H7 (cell line): ENCODE measurements at places on chromosomes 1 and 21.

- DNase-seq: no peak
Measured at GRCh38 chr21:45502600-45502999, 39.6 kb downstream of the SLC19A1 start.

DNA sequence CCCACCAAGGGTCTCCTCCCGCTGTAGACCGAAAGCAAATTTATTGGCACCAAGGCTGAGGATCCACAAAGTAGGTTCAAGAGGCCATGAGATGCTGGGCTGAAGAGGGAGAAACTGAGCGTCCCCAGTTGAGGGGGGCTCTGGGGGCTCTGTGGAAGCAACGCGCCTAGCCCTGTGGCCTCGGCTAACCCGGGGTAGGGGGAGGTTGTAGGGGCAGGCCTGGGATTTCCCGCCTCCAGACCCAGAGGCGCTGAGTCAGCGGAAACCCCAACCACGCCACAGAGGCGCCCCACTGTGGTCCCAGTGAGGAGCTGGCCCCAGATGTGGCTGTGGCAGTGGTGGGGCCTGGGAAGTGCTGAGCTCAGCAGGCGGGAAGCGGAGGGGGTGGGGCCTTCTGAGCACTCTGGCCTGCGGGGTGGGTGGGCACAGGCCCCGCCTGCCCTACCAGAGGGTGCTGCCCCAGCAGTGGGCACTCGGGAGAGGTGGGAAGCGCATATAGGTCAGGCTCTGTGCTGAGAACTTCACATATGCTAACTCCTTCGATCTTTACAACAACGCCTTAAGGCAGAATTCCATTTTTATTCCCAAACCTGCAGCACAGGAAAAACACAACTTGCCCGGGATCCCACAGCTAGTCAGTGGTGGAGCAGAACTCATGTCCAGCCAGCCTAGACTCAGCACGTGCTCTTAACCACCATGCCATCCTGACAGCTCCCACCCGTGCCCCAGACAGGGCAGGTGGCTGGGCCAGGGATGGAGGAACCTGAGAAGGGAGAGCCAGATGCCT, 1.5 kb upstream of the COL16A1 start:
- DNase-seq: peak; percentile 93

DNA sequence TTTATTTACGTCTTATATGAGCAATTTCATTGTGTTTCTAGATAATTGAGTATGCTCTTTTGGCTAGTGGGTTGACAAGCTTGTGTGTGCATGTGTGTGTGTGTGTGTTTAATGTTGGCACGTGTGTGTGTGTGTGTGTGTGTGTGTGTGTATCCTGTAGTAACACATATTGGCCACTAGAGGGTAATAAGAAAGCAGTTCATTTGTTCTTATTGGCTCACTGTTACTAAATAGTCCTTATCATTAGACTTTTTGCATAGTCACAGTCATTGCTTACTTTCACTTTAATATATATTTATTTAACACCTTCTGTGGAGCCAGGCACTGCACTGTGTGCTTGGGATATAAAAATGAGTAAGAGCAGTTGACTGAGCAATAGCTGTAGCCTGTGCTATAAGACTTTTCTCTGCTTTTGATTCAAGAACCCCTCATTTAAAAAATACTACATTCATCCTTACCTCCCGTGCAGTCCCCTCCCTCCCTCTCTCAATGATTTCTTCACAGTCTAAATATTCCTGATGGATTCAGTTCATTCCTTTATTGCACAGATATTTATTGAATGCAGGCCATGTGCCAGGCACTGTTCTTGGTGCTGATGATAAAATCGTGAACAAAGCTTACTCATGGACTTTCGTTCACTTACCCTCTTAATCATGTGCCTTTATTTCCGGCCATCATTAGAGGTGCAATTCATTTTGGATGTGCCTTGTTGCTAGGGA, 96.7 kb downstream of the DYRK1A start:
- no peak for DNase-seq

DNA sequence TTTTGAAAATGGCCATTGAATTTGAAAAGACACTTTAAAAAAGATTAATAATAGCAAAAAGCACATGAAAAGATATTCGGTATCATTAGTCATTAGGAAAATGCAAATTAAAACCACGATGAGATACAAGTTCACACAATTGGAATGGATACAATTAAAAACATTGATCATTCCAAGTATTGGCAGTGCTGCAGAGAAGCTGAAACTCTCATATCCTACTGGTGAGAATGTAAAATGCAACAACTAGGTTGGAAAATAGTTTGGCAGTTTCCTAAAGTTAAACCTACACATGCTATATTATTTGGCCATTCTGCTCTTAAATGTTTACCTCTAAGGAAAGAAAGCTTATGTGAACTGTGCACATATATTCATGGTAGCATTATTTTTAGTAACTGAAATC, 838.7 kb upstream of the PRMT6 start:
- DNase-seq: no peak

DNA sequence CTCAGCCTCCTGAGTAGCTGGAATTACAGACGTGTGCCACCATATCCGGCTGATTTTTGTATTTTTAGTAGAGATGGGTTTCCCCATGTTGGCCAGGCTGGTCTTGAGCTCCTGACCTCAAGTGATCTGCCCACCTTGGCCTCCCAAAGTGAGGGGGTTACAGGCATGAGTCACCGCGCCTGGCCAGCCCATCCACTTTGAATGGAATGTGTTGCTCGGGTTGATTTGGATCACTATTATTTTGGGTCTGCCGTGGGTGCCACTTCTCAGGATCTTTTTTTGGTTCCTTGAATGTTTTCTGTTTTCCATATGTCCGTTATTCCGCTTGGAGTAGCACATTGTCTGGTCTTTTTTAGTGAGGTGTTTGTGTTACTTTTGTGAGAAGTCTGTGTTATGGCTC, 17.0 kb downstream of the PCNT start:
- no peak for DNase-seq

DNA sequence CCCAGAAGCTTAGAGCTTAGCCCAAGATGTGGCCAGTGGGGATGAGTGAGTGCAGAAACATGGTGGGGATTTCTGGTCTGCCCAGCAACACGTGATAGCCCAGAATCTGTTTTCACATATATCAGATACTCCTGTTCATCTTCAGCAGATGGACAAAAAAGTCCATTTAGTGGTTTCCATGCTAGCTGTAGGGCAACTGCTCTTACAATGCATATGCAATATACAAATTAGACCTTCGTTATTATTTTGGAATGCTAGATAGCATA, 96.9 kb upstream of the SGIP1 start:
- DNase-seq: no peak

GRCh38 chr1:92730476-92730875, 54.4 kb downstream of the EVI5 start:
- no peak for DNase-seq

DNA sequence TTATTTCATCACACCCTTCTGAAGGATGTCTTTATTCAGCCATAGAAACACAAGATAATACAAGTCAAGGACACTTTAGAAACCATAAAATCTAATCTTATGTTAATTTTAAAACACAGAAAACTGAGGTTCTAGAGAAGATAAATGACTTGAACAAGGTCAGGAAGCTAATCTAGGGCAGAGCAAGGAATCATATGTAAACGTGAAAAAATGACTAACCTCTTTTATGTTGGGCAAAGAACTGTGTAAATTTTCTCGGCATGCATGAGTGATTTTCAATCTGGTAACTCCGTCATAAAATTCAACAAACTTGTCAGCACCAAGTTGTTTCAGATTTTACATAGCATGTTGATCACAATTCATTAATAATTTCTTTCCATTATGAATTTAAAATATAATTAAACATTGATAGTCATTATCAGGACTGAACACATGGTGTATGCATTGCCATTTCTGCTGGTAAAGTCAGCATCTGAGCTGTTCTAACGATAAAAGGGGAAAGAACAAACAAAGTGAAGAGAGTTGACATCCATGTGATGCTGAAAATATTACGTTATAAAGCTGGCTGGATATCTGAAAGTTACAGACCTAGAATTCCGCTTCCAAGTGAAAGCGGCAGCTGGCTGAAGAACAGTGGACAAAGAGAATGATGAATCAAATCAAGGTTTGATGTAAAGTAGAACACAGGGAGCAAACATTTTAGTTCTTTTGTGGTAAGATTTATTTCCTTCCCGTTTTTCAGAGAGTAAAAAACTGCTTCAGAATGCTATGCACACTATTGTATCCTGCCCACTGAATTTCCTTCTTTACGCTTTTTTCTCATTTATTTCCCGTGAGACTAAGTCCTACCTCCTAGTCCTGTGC, 1037.4 kb upstream of the TMPRSS15 start:
- no peak for DNase-seq

- no peak for DNase-seq
Measured at GRCh38 chr1:116182019-116182714, 71.0 kb downstream of the MAB21L3 start.

DNA sequence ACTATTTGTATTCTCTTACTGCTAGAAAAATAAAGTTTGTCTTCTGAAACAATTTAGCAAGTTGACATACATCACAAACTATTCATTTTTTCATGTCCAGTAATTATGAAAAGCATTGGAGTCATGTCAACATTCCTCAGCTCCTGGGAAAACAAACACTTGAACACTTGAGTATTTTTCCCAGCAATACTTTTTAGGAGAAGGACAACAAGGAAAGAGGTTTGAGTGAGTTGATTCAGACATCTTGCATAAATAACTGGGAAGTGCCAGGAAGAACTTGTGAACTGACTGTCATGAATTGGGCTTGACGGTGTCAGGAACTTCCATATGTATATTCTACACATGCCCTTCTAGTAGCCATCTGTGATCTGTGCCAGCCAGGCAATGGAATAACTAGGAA, 195.6 kb downstream of the HMCN1 start:
- no peak for DNase-seq

DNA sequence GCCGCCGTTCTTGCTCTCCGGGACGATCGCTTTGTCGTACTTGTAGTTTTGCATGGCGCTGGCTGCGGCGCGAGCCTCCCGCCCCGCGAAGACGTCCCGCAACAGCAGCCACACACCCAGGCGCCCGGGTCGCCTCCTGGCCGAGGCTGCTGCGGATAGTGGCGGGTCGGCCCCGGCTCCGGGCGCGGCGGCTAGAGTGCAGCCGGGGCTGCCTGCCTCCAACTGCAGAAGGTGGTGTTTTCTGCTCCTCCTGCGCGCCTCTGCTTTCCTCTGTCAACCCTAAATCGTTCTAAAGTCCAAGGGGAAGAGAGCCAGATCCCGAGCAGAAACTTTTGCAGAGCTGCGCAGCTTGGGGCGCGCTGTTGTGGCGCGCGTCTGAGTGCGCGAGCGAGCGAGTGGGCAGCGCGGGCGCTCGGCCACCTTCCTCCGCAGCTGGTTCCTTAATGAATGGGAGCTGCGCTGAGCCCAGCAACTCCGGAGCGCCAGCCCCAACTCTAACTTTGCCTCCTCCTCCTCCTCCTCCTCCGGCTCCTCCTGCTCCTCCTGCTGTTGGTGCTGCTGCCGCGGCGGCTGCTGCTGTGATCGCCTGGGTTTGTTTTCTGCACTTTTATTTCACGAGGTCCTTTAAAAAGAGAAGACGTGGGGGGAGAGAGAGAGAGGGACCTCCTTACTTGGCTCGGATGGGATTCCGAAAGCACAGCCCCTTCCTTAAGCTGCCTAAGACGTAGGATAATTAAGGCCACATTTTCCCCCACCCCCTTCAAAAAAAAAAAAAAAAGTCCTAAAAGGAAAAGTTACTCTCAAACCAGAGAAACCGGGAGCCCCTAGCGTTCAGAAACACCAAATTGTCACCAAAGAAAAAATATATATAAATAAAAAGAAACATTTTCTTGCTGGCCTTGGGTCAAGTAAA, at the start of gene PLPP3:
Gene PLPP3, minus strand, starts transcription at position 601 of the 913 bp plus-strand sequence. Its CDS starts 547 bp downstream, at position 54.
- DNase-seq: peak; percentile 86

GRCh38 chr1:11262171-11263049, at the start of gene MTOR:
Gene MTOR, minus strand, starts transcription at chr1:11262551. Its CDS starts 3,142 bp downstream, at chr1:11259409.
- peak; percentile 99 for DNase-seq

DNA sequence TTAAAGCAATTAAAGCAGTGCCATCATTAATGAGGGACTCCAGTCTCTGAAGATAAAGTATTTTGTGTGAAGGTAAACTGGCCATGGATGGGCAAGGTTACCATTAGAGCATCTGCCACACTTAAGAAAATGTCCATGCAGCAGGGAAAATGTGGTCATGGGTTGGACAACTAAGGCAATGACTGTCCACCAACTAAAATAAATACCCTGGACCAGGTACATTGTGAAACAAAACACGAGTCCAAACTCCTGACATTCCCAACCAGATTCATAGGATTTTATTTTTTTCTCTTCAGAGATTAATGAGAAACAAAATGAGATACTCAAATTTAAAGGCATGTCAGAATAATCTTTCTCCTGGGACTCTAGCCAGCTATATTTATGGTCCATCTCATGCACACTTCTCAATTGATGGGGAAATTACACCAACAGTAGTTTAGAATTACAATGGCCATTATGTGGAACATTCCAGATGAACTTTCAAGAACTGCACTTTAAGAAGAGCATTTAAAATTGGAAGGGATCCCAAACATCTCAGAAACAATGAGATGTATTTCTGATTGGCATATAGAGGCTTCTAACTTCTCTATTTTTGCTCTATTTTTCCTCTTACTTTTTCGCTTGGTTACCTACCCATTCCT, 8.1 kb downstream of the GBP7 start:
- no peak for DNase-seq

- DNase-seq: peak; percentile 98
Measured at GRCh38 chr1:1122078-1122811, 6.4 kb upstream of the C1orf159 start.

GRCh38 chr1:199759268-199759730, 268.2 kb upstream of the NR5A2 start:
- no peak for DNase-seq

DNA sequence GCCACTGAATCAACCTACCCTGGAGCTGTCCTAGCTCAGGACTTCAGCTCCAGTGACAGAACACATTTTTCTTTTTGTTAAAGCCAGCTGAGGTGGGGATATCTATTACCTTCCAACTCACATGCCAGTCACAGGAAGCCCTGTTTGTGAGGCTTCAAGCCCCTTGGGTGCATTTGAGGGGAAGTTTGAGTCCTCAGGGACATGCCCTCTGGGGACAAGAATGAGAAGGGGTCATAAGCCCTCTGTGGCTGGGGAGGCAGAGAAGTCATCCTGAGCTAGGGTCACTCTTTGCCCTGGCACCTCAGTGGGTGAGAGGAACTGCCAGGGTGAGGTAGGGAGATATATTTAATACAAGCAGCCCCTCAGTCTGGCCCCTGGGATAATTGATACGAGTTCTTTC, 33.5 kb upstream of the CLDN14 start:
- DNase-seq: no peak

DNA sequence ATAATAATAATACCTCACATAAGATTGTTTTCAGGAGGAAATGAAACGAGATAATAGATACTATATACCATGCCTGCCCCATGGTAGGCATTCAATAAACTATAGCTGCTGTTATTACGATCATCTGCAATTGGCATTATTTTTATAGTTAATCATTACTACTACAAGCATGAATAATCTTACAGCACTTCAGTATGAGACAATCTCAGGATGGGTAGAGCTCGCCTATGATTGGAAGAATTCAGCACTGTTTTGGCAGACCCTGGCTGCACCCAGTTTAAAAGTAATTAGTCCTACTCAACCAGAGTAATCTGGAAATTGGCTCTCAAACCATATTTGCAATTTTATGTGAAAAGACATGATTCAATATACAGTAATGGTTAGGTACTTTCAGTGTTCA, 105.0 kb upstream of the DPYD start:
- DNase-seq: no peak
